WTC11 (cell line): ENCODE measurements at places on chromosomes 12 and 14.

DNA sequence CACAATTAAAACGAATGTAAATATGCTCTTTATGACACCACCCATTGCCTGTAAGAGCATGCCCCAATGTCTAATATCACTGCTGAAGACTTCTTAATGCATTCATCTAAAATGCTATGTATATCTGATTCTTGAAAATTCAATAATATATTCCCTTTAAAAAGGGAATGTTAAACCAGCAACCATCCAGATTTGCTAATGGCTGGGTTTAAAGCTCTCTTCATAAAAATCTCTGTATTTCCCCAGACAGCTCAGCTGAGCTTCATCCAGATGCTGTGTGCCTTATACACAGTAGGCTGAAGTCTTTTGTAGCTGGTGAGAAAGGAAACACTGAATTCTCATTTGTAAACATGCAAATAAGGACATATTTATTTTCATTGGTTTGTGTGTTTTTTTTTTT lies at the start of gene TAS2R14:
Gene TAS2R14, minus strand, starts transcription at position 101 of the 400 bp plus-strand sequence. Its CDS starts 56 bp downstream, at position 45.
- no peak for DNase-seq

GRCh38 chr14:72462056-72462455 lies 431.8 kb downstream of the DPF3 start:
- no peak for DNase-seq

- no peak for DNase-seq
Observed at GRCh38 chr12:96152164-96152563, 42.0 kb upstream of the ELK3 start.

DNA sequence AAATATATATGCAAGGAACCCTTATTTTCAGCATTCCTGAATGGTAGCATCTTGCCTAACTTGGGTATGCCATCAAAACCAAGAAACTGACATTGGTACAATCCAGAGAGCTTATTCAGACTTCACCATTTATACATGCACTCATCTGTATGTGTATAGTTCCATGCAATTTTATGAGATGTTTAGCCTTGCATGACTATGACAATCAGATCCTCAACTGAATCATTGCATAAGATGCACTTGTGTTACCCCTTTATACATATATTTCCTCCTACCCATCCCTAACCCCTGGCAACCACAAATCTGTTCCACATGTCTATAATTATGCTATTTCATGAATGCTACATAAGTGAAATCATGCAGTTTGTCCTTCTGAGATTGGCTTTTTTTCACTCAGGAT lies 37.0 kb upstream of the PPFIBP1 start:
- no peak for DNase-seq

- no peak for DNase-seq
Observed at GRCh38 chr14:65015391-65015790, 28.7 kb downstream of the FNTB start.

- no peak for DNase-seq
Observed at GRCh38 chr14:95663226-95663797, 22.9 kb upstream of the TCL1B start.

DNA sequence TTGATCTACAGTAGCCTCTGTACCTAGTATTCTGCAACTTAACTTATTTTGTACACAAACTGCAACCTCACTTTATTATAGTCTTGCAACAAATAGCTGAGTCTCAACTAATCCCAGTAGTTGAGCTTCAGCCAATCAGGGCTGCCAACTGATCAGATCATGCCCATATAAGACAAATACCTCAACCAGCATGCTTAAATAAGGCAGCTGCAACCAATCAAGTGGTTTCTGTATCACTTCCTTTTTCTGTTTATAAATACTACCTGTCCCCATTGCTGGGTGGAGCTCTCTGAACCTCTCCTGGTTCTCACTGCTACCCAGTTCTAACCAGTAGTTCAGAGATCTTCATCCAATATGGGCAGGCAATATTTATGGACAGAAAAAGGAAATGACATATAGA lies 248.5 kb upstream of the FBXO33 start:
- DNase-seq, result no peak

GRCh38 chr12:6226002-6226678 lies 25.9 kb downstream of the CD9 start:
- no peak for DNase-seq

- DNase-seq, result no peak
Observed at GRCh38 chr14:84006643-84007155, 1523.2 kb upstream of the FLRT2 start.

GRCh38 chr14:100621806-100622205 lies 34.6 kb upstream of the BEGAIN start:
- DNase-seq, result peak; percentile 55

GRCh38 chr14:65769151-65769550 lies 356.6 kb downstream of the FUT8 start:
- DNase-seq, result no peak

- DNase-seq, result no peak
Observed at GRCh38 chr14:45400509-45400908, 147.5 kb upstream of the MIS18BP1 start.

GRCh38 chr12:123078120-123078465 lies 72.8 kb downstream of the PITPNM2 start:
- no peak for DNase-seq

DNA sequence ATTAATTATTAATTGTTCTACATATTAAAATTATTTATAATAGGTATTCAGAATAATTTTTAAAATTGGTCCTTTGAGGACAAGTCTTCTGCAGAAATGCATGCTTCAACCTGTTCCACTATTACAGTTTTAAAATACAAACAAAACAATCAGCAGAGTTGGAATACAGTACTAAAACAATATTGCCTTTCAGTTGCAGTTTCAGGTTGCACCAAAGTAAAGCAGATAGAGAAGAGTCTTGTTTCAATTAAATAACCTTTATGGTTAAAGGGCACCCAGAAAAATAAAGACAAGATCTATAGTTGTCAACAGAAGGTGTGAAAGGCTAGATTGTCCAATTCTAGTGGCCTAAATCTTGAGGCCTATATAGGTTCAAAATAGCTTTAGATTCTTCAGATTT lies 424.5 kb downstream of the FOXG1 start:
- no peak for DNase-seq

- no peak for DNase-seq
Observed at GRCh38 chr12:42574851-42575266, 14.7 kb downstream of the PRICKLE1 start.

DNA sequence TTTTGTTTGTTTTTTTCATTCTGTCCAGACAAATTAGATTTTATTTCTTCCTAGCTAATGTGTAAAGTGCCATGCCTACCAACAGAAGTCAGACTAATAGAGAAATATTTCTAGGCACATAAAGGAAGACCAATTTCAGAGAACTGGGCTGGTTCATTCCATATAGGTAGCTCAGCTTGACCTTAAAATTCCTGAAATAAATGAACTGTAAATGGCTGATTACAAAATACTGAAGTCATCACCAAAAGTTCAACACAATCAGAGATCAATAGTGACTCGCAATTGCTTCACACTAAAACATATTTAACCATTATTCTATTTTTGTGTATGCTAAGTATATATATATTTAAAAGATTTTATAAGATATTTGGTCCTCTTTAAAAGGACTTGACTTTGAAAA lies 34.2 kb downstream of the PTPRB start:
- no peak for DNase-seq

- DNase-seq, result no peak
Observed at GRCh38 chr14:74062809-74063150, 21.5 kb downstream of the ALDH6A1 start.

GRCh38 chr12:15693228-15693911 lies 95.8 kb downstream of the EPS8 start:
- no peak for DNase-seq

GRCh38 chr12:61821381-61821780 lies 438.8 kb upstream of the USP15 start:
- DNase-seq, result no peak

DNA sequence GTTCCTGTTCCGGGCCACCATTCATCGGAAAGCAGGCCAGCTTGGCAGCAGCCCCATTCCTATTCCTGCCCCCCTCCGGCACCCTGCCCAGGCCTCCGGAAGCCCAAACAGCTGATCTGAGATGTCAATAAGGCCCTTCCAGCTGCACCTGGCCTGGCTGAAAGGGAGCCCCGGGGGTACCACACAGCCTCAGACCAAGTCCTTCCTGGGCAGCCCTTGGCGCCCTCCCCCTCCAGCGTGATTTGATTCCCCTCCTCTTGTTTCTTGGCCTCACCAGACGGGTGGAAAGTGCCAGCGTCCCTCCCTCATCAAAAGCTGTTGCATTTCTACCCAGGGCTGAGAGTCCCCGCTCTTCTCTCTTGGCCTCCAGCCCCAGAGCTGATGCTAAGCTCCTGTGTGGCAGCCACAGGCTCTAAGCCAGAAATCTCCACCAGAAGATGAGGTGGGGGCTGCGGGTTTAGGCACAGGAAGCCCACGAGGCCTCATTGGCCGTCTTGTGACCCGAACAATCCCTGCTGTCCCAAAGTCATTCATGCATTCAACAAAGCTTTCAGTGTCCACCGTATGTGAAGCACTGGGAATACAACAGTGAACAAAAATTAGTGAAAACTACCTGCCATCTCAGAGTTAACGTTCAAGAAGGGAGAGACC lies 215.4 kb downstream of the SLC41A2 start:
- DNase-seq, result no peak

GRCh38 chr14:54681811-54682261 lies 114.9 kb downstream of the SAMD4A start:
- DNase-seq, result no peak

- no peak for DNase-seq
Observed at GRCh38 chr12:124737772-124738635, 125.7 kb downstream of the SCARB1 start.

GRCh38 chr12:53476769-53477209 lies 22.5 kb downstream of the MAP3K12 start:
- no peak for DNase-seq

DNA sequence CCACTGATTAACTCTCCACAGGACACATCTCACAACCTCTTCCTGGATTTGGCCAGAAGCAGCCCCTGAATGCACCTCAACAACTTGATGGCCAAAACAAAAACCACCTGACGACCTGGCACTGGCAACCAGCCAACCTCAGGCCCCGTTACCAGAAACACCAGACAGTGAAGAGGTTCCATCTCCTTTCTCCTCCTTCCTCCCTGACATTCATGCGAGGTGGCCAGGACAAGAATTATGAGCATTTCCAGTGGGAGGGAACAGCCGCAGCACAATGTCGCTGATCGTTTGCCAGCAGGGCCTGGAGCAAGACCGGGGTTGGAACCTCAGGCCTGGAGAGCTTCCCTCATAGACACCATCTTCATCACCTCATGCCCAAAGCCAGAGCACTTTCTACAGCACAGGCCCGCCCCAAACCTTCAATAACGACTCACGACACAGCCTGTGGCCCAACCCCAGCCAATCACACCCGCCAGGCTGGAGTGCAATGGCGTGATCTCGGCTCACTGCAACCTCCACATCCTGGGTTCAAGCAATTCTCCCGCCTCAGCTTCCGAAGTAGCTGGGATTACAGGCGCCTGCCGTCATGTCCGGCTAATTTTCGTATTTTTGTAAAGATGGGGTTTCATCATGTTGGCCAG lies 48.7 kb downstream of the CCDC88C start:
- DNase-seq, result no peak

GRCh38 chr12:10636611-10637010 lies 23.2 kb upstream of the MAGOHB start:
- DNase-seq, result no peak

DNA sequence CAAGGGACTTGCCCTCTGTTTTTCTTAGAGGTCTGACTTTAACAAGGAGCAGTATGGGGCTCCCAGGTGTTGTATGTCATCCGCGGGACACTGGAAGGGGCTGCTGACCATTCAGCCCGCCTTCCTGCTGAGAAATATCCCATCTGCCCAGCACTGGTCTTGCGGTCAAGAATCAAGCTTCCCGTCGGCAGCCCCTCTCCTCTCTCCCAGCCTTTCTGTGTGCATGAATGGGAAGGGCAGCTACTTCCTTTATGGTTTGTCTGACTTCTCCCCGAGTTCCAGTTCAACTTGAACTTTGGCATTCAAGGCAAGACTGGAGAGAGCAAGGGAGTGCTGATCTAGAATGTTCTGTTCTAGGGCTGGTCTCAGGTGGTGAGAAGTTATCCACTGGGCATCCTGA lies 51.5 kb downstream of the PSMA6 start:
- DNase-seq, result no peak

DNA sequence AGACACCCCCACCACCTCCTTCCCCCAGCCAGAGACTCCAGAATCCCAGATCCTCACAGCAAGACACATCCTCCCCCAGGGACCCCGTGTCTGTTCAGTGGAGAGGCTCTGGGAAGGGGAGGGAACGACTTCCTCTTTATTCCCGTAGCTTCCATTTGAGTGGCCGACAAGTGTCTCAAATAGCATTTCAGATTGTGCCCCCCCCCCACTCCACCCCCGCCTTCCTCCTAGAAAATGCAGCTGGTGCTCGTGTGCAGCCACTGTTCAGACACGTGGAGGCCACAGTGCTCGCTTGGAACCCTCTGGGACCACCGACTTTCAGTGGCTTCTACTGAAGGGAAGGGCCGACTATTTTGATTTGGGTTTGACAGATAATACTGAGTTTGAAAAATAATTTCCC lies 14.3 kb downstream of the PPP2R5C start:
- no peak for DNase-seq

DNA sequence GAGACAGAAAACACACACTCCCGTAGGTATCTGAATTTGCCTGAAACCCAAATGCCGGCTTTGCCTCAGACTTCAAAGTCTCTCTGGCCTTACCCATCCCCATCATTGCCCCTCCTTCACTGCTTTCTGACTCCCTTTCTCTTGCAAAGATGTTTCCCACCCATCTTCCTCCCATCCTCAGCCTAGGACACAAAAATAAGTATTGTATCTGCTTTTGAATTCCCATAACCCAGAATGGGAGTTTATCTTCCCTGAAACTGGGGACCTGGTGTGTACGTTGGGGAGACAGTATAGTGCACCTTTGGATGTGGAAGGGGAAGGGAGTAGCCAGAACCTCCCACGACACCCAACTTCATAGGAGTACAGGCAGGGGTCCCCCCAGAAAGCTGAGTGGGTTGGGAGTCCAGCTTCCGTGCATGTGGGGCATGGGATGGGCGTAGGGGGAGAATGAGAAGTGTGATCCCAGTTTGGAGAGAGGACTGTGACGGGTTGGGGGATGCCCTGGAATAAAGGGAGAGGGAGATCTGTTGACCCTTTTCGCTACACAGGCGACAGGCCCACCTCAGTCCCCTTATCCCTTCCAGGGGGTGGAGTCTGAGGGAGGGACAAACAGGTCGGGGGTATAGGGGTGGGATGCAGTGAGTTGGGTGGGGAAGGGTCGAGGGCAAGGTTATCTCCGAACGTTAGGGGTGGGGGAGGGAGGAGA lies 488 bp upstream of the KIF5A start:
- no peak for DNase-seq

DNA sequence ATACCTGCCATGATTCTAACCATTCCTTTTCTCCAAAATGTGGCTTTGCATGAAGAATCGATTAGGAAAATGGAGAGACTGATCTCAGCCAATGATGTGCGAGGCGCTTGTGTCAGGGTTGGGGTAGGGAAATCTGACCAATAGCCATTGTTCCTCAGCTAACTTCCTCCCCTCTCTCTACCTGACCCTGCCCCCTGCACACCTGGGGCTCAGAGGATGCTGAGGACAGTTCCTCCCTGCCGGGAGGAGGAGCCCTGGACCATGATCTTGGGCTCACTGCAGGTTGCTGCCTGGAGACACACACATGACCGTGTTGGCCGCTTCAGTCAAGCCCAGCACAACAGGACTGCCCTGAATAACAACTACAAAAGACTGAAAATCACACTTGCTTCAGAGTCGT lies 119.8 kb upstream of the SFSWAP start:
- DNase-seq, result no peak
